Bone marrow (tissue), 2 donors: ENCODE measurements at places on chromosomes 7 and 10.

GRCh38 chr7:135748770-135749169 is at the start of gene FAM180A:
Gene FAM180A (minus strand): TSS chr7:135748813. CDS start chr7:135748580, 233 bp downstream.
- no peak for DNase-seq

DNA sequence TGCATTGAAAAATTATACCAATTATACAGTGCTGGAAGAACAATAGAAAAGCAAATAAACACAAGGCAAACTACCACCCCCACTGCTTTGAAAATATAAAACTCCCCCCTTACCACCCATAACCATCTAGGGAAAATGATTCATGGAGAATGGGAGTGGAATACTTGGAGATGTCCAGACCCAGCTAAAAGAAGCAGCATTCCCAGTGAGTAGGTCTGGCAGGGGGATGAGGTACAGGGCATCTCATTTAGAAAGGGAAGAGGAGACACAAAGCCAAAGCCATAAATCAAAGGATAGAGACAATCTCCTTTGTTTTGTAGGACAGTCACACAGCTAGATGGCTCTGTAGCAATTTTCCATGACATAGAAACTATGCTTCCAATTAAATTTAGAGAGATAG is 36.0 kb upstream of the DGKI start:
- no peak for DNase-seq

- DNase-seq, result no peak
Observed at GRCh38 chr7:13633857-13634256, 355.6 kb downstream of the ETV1 start.

DNA sequence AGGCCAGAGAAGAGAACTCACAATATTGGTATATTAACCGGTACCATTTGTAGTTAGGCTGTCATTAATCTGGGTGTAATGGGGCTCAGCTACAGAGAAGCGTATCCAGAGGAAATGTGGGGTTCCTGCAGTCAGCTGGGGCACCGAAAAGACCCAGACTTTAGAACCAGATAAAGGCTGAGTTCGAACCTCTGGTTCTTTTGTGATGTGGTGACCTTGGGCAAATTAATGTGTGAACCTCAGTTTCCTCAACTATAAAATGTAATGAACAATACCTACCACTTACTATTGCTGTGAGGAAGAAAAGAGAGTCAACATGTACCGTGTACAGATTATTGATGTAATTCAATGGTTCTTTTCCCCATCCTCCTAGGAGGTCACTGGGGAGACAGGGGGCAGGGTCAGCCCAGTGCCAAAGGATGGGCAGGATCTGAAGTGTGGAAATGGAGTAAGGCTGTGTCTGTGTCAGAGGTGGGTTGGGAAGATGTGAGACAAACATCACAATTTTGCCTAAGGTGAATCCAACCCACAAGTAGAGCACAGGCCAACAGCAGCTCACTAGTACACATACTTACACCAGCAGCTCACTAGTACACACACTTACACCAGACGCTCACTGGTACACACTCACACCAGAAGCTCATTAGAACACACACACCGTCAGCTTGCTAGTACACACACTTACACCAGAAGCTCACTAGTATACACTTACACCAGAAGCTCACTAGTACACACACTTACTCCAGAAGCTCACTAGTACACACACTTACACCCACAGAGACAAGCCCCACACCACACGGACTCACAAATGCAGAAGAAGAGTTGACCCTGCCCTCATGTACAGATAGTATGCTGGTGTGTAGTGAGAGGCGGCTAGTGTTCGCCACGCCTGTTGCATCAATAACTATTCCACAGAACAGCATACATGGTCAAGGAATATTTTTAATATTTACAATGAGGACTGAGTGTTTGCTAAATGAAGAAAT is 28.0 kb downstream of the PRSS2 start:
- DNase-seq, result no peak

DNA sequence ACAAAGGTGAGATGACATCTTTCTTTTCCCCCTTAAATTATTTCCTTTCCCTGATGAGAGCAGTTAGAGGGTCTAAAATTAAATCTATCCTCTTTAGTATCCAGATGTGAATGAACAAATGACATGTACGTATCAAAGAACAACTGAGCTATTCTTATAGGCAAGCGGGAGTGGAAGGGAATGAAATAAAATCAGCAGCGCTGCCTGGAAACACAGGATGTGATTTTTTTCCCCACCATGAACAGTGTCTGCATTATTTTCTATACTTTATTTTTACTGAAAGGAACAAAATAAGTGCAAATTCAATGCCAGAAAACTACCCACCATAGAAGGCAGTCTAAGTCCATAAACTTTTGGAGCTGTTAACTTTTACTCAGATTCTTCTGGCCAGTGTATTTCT is 40.6 kb downstream of the SLC26A4 start:
- no peak for DNase-seq

DNA sequence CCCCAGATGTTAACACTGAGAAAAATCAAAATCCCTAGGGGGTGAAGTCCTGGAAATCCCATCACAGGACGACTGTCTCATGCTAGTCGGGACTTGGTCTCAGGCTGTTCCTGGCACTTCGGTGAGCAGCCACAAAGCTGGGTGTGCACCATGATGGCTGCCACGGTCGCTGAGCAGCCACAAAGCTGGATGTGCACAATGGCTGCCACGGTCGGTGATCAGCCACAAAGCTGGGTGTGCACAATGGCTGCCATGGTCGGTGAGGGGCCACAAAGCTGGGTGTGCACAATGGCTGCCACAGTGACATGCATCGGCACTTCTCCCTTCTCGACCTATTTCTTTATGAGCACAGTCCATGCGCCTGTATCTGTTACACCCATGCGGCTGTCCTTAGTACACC is 505.1 kb downstream of the TCERG1L start:
- DNase-seq, result no peak

DNA sequence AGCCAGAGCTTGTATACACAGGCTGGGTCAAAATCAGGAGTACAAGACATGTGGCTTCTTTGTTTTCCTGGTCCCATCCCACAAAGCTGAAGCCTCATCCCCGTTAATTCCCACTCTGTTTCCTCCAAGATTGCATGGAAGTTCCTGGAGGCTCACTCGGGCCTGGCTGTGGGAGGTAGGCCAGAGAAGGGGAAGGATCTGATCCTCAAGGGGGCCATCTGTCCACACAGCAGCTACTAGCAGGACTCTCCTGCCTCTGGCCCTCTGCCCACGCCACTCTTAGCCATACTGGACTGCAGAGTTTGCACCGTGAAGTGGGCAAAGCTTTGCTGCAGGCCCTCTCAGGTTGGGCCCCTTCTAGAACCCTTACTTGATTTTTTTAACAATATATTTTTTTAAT is 160.6 kb downstream of the FGFR2 start:
- no peak for DNase-seq

DNA sequence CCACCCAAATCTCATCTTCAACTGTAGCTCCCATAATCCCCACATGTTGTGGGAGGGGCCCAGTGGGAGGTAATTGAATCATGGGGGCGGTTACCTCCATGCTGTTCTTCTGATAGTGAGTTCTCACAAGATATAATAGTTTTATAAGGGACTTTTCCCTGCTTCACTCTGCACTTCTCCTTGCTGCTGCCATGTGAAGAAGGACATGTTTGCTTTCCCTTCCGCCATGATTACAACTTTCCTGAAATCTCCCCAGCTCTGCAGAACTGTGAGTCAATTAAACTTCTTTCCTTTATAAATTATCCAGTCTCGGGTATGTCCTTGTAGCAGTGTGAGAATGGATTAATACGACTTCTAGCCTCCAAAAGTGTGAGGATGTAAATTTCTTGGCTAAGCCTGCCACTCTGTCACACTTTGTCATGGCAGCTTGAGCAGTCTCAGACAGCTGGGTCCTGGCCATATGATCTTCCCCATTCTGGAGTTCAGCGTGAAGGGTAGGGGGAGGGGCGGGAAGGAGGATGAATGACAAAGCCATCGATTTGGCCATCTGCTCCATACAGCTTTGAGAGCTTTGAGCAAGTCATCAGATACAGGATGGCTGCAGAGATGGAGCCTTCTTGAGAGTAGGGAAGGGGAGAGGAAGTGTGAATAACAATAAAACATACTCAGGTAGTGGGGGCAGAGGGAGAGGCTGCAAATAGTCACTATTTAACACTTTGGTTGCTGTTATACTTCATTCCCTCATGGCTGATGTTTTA is 19.1 kb upstream of the INPP5F start:
- DNase-seq, result no peak

- no peak for DNase-seq
Observed at GRCh38 chr10:11345224-11346054, 266.0 kb downstream of the USP6NL start.
